ENCODE measurements at places on chromosomes 6 and 20.

GRCh38 chr6:35053701-35054100, 87.4 kb downstream of the TCP11 start:
- no peak for DNase-seq

GRCh38 chr20:21521596-21522480, 8.0 kb upstream of the NKX2-2 start:
- DNase-seq, result no peak

GRCh38 chr6:39664173-39664572, 61.0 kb downstream of the KIF6 start:
- no peak for DNase-seq

DNA sequence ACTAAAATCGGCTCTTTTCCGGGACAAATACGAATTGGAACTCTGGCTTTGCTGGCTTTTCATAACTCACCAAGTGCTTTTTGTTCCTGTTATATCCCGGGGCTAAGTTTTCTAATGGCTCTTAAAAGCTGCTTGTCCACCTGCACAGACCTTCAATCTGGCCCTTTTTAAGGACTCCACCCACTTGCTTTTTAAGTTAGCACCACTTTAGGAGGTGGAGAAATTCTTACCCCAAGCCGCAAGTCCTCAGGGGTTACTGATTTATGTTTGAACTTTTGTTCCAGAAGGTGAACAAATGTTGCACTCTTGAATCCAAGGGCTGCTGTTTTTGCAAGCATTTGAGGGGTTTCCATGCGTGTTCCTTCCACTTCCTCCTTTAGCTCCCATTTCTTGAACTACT, 37.8 kb downstream of the FAM184A start:
- DNase-seq, result no peak

DNA sequence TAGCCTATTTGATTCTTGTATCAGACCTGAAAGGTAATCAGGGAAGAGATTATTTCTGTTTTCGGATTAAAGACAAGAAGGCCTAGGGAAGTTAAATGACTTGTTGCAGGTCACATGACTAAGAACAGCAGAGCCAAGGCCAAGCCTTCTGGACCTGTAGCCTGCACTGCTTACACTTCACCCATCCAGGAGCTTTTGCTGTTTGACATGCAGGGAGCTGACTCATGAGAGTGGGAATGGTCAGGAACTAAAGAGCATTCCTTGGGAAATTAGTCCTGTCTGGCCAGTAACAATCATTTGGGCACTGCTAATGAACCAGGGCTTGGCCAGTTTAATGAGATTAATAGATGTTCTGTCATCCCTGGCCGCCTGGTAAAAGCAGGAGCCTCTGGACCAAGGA, 46.8 kb downstream of the EIF2S2 start:
- no peak for DNase-seq

DNA sequence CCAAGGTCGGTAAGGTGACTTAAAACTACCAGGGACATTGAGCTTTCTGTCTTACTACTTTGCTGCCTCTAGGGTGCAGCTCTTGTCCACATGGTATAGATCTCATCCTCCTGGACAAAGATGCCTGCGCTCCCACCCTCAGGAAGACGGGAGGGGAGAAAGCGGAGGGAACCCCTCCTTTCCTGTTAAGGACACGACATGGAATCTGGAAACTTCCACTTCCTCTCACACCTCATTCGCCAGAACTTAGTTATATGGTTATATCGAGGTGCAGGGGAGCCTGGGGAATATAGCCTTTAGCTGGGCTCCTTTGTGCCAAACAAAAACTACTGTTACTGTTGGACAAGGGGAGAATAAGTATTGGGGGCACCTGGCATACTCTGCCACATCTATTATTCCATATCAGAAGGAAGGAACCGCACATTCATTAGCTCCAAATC, 224.3 kb upstream of the TSHZ2 start:
- peak; percentile 23 for DNase-seq

DNA sequence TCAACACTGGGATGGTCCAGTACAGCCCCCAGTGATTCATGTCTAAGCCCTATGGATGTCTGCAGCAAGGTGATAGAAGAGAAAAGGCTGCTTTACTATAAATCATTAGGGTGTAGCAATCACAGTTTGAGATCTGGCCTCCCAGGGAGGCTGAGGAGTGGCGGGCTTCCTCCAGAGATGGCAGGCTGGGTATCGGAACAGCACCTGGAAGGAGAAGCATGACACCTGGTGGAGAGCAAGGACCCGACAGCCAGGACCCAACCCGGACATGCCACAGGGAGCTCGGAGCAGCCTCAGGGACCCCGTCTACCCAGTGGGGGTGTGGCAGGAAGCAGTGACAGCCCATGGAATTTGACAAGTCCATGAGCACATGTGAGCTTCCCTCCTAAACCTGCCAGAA, 114.8 kb upstream of the CD93 start:
- peak; percentile 15 for DNase-seq

DNA sequence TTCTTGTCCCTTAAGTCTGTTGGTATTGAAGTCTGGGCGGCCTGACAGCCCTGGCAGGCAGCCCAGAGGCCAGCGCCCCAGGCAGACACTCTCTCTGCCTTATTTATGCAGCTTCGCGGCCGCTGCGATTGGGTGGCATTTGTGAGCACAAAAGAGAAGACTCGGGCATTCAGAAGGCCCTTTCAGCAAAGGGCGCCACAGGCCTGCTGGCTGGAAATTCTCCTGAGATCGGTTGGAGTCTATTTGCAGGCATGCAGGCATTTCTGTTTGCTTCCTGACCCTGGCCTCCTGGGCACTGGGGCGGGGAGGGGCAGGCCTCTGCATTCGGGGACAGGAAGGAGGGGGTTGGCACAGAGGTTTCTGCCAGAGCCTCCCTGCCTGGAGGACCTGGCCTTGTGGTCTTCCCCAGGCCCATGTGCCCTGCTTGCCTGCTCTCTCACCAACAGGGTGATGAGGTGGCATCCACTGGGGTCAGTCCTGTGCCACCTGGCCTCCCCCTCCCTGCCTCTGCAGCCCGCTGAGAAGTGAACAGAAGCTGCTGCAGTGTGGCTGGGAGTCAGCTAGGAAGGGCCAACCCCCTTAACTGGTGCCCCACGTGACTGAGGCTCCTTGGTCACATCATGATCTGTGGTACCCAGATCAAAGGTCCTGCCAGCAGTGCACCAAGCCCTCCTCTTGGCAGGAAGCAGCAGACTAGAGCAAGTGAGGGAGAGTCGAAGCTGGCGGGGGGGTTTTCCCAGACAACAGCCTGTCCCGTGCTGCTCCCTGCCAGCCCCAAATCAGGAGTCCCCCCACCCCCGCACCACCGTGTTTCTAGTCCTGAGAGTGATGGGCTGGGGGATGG, 16.6 kb upstream of the CCDC167 start:
- DNase-seq, result no peak

- DNase-seq, result no peak
These were observed 43.9 kb downstream of the CDH4 start for GRCh38 chr20:61295682-61296628.

- no peak for DNase-seq
These were observed 68.9 kb downstream of the MTHFD1L start for GRCh38 chr6:150934380-150934779.

DNA sequence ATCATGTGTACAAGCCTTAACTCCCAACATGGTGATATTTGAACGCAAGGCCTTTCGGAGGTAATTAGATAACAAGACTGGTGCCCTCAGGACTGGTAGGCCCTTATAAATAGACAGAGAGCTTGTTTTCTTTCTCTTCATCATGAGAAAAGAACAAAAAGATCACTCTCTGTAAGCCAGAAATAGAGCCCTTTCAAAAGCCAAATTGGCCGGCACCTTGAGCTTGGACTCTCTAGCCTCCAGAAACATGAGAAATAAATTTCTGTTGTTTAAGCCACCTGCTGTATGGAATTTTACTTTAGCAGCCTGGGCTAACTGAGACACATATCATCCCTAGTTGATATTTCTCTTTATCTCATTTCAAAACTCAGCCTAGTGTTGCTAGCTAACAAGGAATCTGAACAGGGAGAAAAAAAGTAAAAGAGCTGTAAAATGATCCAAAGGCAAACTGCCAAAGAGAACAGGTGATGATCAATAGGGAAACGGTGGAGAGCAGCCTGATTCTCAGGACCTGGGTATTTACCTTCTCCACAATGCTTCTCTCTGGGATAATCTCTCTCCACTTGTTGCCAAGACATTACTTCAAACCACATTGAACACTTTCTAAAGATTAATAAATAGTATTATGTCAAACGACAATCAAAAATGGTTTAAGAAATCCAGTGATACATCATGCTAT, 6.1 kb downstream of the COL21A1 start:
- DNase-seq, result no peak

DNA sequence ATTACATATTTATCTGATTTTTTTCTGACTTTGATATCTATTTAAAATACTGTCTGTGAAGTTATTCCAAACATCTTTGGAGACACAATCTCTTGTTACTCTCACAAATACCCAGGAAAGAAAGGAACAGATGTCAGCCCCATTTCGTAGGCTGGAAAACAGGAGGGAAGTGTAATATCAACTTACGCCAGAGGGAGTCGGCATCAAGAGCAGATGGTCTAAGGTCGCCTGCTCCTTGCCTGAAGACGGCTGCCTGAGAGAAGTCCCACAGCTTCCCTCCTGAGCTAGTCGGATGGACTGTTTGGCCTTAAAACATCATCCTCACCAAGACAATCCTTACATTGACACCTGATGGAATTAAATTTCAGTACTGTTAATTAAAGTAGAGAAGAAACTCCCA, 13.4 kb downstream of the CST7 start:
- DNase-seq, result no peak

DNA sequence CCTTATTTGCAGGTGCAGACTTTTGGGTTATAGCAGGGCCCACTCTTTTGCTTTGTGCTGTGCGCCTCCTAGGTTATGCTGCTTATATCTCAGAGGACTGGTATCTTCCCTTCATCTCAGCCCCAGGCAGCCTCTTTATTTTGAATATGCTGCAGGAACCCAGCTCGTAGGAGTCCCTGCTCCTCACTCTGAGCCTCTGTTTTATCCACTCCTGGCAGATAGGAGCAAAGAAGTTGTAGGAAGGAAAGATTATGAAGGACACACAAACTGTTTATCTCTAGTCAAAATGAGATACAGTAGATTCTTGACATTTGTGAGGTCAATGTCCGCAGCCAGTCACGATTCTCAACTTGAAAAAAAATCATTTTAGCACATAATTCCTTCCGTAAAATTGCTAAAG, 15.6 kb downstream of the L3MBTL3 start:
- no peak for DNase-seq

DNA sequence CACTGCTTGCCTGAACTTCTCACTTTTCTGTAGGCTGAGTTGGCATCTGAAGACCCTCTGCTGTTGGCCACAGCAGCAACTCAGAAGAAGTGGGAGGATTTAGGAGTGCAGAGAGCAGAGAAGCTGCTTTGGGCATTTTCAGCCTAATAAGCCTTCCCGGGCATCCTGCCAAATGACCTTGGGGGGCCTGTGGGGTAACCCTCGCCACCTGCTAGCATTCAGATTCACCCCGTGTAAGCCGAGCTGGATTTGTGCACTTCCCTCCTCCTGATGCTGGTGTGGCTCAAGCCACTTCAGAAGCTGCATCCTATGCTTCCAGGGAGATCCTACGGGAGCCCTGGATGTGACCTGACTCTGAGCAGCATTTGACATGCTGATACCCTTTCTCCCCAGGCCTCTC, 114.8 kb downstream of the LRFN2 start:
- DNase-seq, result no peak

- no peak for DNase-seq
These were observed 228.6 kb downstream of the ADGB start for GRCh38 chr6:146827216-146827928.

GRCh38 chr6:24910961-24911725, 24.6 kb downstream of the RIPOR2 start:
- DNase-seq, result no peak

DNA sequence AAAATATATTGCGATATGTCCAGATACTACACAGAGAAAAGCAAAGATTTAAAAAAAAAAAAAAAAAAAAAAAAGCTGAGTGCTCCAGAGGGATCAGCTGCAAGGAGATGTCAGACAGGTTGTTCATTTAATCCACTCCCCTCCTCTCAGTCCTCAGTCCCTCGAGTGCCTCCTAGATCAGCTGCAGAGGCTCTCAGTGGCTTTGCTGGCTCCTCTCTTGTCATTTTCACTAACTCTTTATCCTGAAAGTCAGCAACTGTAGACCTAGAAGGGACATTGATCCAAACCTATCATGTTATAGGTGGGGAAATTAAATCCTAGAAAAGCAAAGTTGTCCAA, 61.6 kb downstream of the KIAA0319 start:
- no peak for DNase-seq

- no peak for DNase-seq
These were observed at the start of gene PDYN for GRCh38 chr20:1993986-1994385. TSS of gene PDYN (minus strand) at chr20:1994058. CDS start at chr20:1983084, 10,974 bp downstream.

- no peak for DNase-seq
These were observed 60.9 kb downstream of the SAMD3 start for GRCh38 chr6:130161683-130162404.

DNA sequence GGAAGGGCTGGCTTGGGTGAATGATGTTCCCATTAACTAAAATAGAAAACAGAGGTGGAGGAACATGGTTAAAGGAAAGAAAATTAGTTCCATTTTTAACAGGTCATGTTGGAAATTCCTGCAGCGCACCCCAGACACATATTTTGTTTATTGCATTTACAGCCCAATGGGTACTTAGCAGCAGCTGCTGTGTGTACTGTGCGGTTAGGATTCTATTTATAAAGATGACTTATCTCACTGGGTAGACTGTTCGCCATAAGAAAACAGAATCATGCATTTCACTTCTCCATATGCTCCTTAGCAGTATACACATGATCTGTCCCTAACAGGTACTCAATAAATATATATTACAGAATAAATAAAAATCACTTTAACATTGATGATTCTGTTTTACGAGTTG, 135.8 kb downstream of the SLC35F1 start:
- no peak for DNase-seq

DNA sequence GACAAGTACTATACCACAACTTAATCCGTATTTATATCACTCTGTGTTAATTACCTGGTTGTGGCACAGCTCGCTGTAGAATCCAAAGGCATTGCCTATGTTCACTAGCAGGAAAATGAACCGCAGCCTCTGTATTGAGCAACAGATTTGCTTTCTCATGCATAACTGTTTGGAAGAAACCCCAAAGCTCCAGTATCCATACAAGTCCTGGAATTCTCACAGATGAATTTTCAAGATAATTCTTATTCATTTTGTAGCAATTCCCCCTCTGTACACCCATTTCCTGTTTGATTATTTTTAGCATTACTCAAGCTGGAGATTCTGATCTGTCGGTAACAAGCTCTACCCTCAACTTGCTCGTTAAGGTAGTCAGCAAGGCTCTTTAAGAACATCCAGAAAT, 63.5 kb downstream of the STMND1 start:
- no peak for DNase-seq

DNA sequence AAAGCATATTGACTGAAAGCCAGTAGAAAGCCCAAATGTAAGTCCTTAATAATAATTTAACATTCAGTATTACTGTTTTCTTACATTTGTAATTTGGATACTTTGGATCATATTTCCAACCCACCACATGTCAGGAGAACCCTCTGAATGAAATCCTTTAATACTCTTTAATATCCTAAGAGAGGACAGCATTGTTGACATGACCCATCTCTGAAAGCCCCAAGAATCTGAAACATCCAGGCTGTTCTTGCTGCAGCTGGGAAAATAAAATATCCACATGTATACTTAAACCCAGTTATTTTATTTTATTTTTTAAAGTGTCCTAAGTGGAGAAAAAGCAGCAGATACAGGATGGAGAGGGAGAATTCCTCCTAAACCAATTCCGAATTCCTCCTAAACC, 130.8 kb upstream of the RIPOR2 start:
- no peak for DNase-seq

Data from NT2/D1 (cell line).